ENCODE measurements at places on chromosomes 16 and 17.

GRCh38 chr17:31550389-31551056 lies 159.0 kb downstream of the RAB11FIP4 start:
- H3K27me3 ChIP-seq = no peaks in the 10 kb centered on the region
- no peak overlapping the region for H3K27ac ChIP-seq
- peak overlapping the region; percentile 81 for H3K4me3 ChIP-seq
- DNase-seq = no peak
- 0 out of 2 replicates have a peak, but pooled peaks cover 2% of the 10 kb centered on the region for H3K4me1 ChIP-seq

GRCh38 chr16:85757341-85757822 lies 6.5 kb upstream of the C16orf74 start:
- H3K36me3 ChIP-seq = no peaks in the 10 kb centered on the region
- no peaks in the 10 kb centered on the region for H3K27me3 ChIP-seq
- H3K4me3 ChIP-seq = no peak overlapping the region

- no peaks in the 10 kb centered on the region for H3K4me1 ChIP-seq
- no peak overlapping the region for H3K4me3 ChIP-seq
- H3K36me3 ChIP-seq = no peaks in the 10 kb centered on the region
- no peak for DNase-seq
- no peak overlapping the region for H3K27ac ChIP-seq
- H3K27me3 ChIP-seq = no peaks in the 10 kb centered on the region
Observed at GRCh38 chr16:55364811-55365210, 40.8 kb downstream of the IRX6 start.

DNA sequence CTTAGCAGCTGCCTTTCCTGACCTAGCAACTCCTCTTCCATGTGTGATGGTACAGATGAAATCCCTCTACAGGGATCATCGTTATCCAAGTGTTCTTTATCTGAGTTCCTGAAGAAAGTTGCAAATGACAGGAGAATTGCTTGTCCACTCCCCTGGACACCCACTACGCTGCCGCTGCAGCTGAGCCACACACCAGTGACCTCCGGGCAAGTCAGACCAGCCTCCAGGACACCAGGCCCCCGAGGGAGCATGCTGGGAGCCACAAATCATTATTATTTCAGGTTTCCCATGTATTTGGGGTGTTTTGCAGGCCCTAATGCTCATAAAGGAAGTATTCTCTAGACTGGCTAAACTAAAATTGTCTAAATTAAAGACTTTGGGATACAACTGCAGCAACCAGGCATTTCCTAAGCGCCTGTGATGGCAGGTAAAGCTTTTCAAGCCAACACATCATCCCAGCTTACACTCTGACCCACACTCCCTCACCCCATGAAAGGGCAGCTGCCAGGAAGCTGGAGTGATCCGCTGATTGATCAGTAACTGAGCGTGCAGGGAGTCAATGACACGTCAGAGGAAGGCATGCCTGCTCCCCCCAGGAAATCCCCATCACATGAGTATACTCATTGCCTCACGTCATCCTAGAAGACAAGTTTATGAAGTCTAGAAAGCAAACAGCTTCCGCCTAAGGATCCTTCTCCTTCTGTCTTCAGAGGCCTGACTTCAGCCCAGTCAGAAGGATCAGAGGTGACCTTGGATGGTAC lies 14.4 kb downstream of the FA2H start:
- no peaks in the 10 kb centered on the region for H3K27me3 ChIP-seq
- no peaks in the 10 kb centered on the region for H3K36me3 ChIP-seq
- DNase-seq = no peak
- no peak overlapping the region for H3K27ac ChIP-seq

GRCh38 chr16:86221085-86221484 lies 289.2 kb upstream of the FOXF1 start:
- no peak overlapping the region for H3K27ac ChIP-seq
- no peak overlapping the region for H3K4me3 ChIP-seq
- DNase-seq = no peak
- H3K36me3 ChIP-seq = no peaks in the 10 kb centered on the region

DNA sequence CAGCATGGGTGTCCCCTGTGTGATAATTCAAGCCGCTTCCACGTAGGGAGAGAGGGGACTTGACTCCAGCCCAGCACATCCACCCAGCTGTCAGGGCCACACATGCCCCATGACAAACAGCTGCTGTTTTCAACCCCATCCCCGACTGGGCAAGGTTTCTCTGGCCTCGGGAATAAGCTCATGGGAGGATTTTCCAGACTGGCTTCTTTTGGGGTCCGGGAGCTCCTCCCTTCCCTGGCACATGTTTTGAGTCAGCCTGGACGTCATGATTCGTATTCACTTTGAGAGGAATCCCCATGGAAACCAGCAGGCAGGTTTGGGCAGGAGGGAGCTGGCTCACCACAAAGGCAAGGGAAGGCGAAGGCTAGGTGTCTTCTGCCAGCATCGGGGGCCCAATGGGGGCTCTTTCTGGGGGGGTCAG lies 156.4 kb downstream of the CMIP start:
- no peak for DNase-seq
- no peak overlapping the region for H3K27ac ChIP-seq
- H3K4me3 ChIP-seq = no peak overlapping the region
- H3K36me3 ChIP-seq = no peaks in the 10 kb centered on the region

- H3K36me3 ChIP-seq = no peaks in the 10 kb centered on the region
- H3K4me3 ChIP-seq = no peak overlapping the region
- H3K27me3 ChIP-seq = no peaks in the 10 kb centered on the region
- no peak overlapping the region for H3K27ac ChIP-seq
- DNase-seq = no peak
Observed at GRCh38 chr16:11291091-11291703, 10.1 kb upstream of the PRM1 start.

- no peak for DNase-seq
- H3K27ac ChIP-seq = no peak overlapping the region
- no peaks in the 10 kb centered on the region for H3K27me3 ChIP-seq
- H3K36me3 ChIP-seq = peaks cover 3% of the 10 kb centered on the region
Observed at GRCh38 chr17:67696853-67697498, 20.8 kb upstream of the NOL11 start.

GRCh38 chr16:57630931-57631845 lies 2.8 kb downstream of the ADGRG1 start:
- DNase-seq = no peak
- H3K36me3 ChIP-seq = no peaks in the 10 kb centered on the region
- no peaks in the 10 kb centered on the region for H3K27me3 ChIP-seq
- no peak overlapping the region for H3K27ac ChIP-seq
- no peak overlapping the region for H3K4me3 ChIP-seq
- no peaks in the 10 kb centered on the region for H3K4me1 ChIP-seq

- no peak for DNase-seq
- no peak overlapping the region for H3K27ac ChIP-seq
- H3K36me3 ChIP-seq = peaks cover 18% of the 10 kb centered on the region
- no peak overlapping the region for H3K4me3 ChIP-seq
- H3K27me3 ChIP-seq = no peaks in the 10 kb centered on the region
Observed at GRCh38 chr16:27761816-27762215, 211.9 kb downstream of the KATNIP start.

DNA sequence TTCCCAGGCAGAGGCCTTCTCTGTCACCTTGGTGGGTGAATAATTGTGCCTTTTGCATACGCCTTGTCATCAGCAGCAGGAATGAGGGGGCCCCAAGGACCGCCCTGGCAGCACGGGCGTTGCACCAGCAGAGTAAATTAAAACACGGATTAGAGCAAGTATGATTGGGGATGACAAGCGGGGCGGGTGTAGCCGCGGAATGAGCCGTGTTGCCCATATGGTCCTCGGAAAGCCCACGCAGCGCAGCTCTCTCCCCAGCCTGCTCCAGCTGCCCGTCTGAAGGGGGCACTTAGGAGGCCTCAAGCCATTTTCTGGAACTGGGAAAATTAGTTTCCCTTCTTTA lies 299.4 kb upstream of the IRX3 start:
- H3K27ac ChIP-seq = no peak overlapping the region
- no peaks in the 10 kb centered on the region for H3K36me3 ChIP-seq
- peaks cover 4% of the 10 kb centered on the region for H3K4me1 ChIP-seq
- H3K27me3 ChIP-seq = no peaks in the 10 kb centered on the region

GRCh38 chr17:4004517-4005295 lies 40.5 kb upstream of the ATP2A3 start:
- no peak overlapping the region for H3K27ac ChIP-seq
- H3K27me3 ChIP-seq = no peaks in the 10 kb centered on the region
- H3K36me3 ChIP-seq = peaks cover 19% of the 10 kb centered on the region
- DNase-seq = peak; percentile 90
- H3K4me3 ChIP-seq = no peak overlapping the region

Data from H9 (cell line).